ENCODE measurements at places on chromosomes 6 and 20. TPM values are rescaled to one million over a fixed set of nuclear protein-coding genes. Genes with fewer than 3 reads are reported as not detected.
A peak's percentile ranks its signal among the peaks of the same experiment; 100 is the strongest.

GRCh38 chr6:24357336-24358218, at the start of gene DCDC2:
Gene DCDC2 (minus strand): TSS chr6:24358059. CDS start chr6:24357750, 309 bp downstream.
- peaks cover 14% of the 10 kb centered on the region for H3K4me1 ChIP-seq
- H3K36me3 ChIP-seq, result no peaks in the 10 kb centered on the region
- DNase-seq, result no peak
- H3K27me3 ChIP-seq, result peaks cover 17% of the 10 kb centered on the region
- peak within 1 kb of the TSS; percentile 41 for H3K4me3 ChIP-seq
- no peak within 1 kb of the TSS for H3K27ac ChIP-seq

GRCh38 chr20:54197621-54198604, 10.0 kb upstream of the PFDN4 start:
- no peak overlapping the region for H3K4me3 ChIP-seq
- H3K27ac ChIP-seq, result no peak overlapping the region
- peaks cover 18% of the 10 kb centered on the region for H3K4me1 ChIP-seq
- DNase-seq, result peak; percentile 74
- H3K27me3 ChIP-seq, result peaks cover 2% of the 10 kb centered on the region
- H3K36me3 ChIP-seq, result no peaks in the 10 kb centered on the region

- H3K36me3 ChIP-seq, result no peaks in the 10 kb centered on the region
- no peak for DNase-seq
- no peak overlapping the region for H3K4me3 ChIP-seq
- no peak overlapping the region for H3K27ac ChIP-seq
Measured at GRCh38 chr6:105872249-105872648, 213.9 kb upstream of the PRDM1 start.

The FNDC1 gene
- not detected for total RNA-seq

DNA sequence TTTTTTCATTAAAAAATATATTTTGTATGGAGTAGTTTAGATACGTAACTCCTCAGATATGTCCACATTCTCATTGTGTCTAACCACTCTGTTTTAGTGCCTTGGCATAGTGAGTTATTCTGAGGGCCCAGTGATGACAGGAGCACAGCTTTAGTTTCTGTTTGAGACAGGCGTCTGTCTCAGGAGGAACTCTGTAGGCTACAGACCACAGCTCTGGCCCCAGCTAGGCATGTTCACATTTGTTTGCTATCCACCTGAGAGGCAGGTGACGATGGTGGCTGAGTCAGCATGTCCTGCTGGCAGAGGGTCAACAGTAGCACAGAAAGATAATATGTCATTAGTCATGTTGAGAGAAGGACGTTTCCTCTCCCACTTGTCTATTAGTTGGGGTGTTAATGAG, 16.3 kb downstream of the LRRC1 start:
- H3K4me1 ChIP-seq, result peaks cover 62% of the 10 kb centered on the region
- no peak for DNase-seq
- no peak overlapping the region for H3K27ac ChIP-seq
- H3K27me3 ChIP-seq, result no peaks in the 10 kb centered on the region
- no peak overlapping the region for H3K4me3 ChIP-seq

DNA sequence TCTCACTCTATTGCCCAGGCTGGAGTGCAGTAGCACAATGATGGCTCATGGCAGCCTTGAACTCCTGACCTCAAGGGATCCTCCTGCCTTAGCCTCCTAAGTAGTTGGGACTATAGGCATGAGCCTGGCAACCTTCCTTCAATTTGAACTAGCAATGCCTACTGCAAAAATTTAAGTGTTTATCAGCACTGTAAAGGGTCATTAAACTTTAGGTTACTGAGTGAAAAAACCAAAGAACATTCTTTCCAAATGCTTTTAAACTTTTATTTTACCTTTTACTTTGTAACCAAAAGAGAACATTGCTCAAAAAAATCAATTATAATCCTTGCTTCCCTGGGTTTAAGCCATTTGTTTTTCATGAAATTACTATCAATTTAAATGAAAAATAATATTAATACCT, 101.0 kb upstream of the NHSL1 start:
- no peaks in the 10 kb centered on the region for H3K27me3 ChIP-seq
- DNase-seq, result no peak
- no peak overlapping the region for H3K4me3 ChIP-seq
- peaks cover 19% of the 10 kb centered on the region for H3K4me1 ChIP-seq
- no peaks in the 10 kb centered on the region for H3K36me3 ChIP-seq

GRCh38 chr6:42690151-42690702, 32.2 kb downstream of the PRPH2 start:
- peak overlapping the region; percentile 34 for H3K27ac ChIP-seq
- H3K36me3 ChIP-seq, result peaks cover 15% of the 10 kb centered on the region
- peaks cover 63% of the 10 kb centered on the region for H3K4me1 ChIP-seq
- no peak for DNase-seq
- H3K27me3 ChIP-seq, result no peaks in the 10 kb centered on the region
- H3K4me3 ChIP-seq, result no peak overlapping the region

- no peaks in the 10 kb centered on the region for H3K4me1 ChIP-seq
- H3K27ac ChIP-seq, result no peak overlapping the region
- H3K4me3 ChIP-seq, result no peak overlapping the region
- no peaks in the 10 kb centered on the region for H3K27me3 ChIP-seq
- DNase-seq, result no peak
- H3K36me3 ChIP-seq, result no peaks in the 10 kb centered on the region
Measured at GRCh38 chr6:146560607-146561006, 17.0 kb downstream of the RAB32 start.

- no peaks in the 10 kb centered on the region for H3K27me3 ChIP-seq
- no peak overlapping the region for H3K27ac ChIP-seq
- no peaks in the 10 kb centered on the region for H3K36me3 ChIP-seq
- DNase-seq, result no peak
- H3K4me1 ChIP-seq, result peaks cover 27% of the 10 kb centered on the region
- no peak overlapping the region for H3K4me3 ChIP-seq
Measured at GRCh38 chr6:88848870-88849269, 114.5 kb downstream of the RNGTT start.

GRCh38 chr6:28407401-28407800, 7.9 kb upstream of the ZSCAN12 start:
- no peak overlapping the region for H3K4me3 ChIP-seq
- DNase-seq, result no peak
- H3K4me1 ChIP-seq, result no peaks in the 10 kb centered on the region
- H3K36me3 ChIP-seq, result no peaks in the 10 kb centered on the region
- no peaks in the 10 kb centered on the region for H3K27me3 ChIP-seq

DNA sequence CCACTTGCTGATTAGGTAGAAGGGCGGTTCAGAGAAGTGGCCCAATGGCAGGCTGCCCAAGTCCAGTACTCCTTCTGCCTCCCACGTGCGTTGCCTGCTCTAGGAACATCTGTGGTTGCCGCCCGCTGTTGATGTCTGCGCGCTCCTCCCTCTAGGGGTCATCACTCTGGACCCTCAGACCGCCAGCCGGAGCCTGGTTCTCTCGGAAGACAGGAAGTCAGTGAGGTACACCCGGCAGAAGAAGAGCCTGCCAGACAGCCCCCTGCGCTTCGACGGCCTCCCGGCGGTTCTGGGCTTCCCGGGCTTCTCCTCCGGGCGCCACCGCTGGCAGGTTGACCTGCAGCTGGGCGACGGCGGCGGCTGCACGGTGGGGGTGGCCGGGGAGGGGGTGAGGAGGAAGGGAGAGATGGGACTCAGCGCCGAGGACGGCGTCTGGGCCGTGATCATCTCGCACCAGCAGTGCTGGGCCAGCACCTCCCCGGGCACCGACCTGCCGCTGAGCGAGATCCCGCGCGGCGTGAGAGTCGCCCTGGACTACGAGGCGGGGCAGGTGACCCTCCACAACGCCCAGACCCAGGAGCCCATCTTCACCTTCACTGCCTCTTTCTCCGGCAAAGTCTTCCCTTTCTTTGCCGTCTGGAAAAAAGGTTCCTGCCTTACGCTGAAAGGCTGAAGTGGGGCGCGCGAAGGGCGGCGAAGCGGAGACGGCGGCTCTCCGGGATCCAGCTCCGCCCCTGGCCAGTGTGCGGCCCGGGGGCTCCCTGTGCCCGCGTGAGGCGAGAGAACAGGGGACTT, 8.5 kb downstream of the TRIM15 start:
- no peak overlapping the region for H3K4me3 ChIP-seq
- no peaks in the 10 kb centered on the region for H3K36me3 ChIP-seq
- no peak overlapping the region for H3K27ac ChIP-seq
- peaks cover 54% of the 10 kb centered on the region for H3K27me3 ChIP-seq
- H3K4me1 ChIP-seq, result no peaks in the 10 kb centered on the region
- no peak for DNase-seq
